Hematopoietic multipotent progenitor cell treated with erythropoietin and hydrocortisone succinate and interleukin-3 and kit ligand, for 6 days (in vitro differentiated cells): ENCODE measurements at places on chromosomes 16 and 17.
A peak's percentile ranks its signal among the peaks of the same experiment; 100 is the strongest.

DNA sequence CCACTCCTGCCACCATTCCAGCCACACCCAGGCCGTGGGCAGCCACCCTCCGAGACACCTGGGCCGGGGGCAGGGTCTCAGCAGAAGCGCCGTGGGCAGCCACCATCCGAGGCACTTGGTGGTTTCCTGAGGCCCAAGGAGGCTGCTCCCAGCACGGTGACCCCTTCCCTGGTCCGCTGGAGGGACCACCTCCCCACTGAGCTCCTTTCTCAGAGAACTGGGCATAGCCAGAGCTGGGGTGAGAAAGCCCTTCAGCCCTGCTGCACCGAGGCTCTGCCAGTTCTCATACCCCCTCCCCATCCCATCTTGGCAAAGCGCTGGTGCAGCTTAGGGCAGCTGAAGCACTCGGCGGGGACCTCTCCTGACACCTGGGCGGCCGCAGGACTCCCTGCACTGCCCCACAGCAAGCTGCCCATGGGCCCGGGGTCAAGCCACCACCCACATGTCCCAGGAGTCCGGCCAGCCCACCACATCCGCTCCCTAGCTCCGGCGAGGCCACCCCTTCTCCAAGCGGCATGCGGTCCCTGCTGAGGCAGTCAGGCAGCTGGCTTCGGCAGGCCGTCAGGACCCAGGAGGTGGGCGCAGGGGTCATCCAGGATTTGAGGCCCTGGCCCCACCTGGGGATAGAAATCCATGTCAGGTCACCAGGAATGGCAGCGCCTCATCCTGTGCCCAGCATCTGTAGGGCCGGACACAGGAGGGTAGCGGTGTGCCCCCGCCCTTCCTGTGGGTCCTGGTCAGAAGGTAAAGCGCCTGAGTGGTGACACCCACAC is 1.3 kb upstream of the CYBA start:
- DNase-seq: no peak

- DNase-seq: peak; percentile 47
Observed at GRCh38 chr17:39563476-39563875, 44.2 kb downstream of the NEUROD2 start.

GRCh38 chr17:64533784-64534183 is 27.0 kb downstream of the CEP95 start:
- DNase-seq: peak; percentile 50

- DNase-seq: no peak
Observed at GRCh38 chr16:55399911-55400310, 75.9 kb downstream of the IRX6 start.

GRCh38 chr17:17497845-17498520 is 1.8 kb upstream of the RASD1 start:
- DNase-seq: no peak

DNA sequence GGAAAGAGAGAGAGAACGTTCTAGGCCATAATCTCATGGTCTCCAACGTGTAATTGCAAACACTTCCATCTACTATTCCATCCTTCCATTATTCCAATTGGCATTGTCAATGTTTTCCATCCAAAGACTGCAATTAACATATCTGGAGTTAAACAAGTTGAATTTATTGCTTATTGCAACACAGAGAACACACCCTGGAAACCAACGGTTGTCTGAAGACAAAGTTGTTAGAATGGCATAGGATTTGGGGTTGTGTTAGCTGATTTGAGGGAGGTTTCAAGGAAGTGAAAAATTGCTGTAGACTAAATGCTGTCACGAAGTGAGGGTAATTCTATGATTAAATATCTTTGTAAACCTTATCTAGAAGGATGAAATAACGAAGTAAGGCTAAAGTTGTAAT is 178.8 kb downstream of the CNTNAP4 start:
- DNase-seq: no peak

DNA sequence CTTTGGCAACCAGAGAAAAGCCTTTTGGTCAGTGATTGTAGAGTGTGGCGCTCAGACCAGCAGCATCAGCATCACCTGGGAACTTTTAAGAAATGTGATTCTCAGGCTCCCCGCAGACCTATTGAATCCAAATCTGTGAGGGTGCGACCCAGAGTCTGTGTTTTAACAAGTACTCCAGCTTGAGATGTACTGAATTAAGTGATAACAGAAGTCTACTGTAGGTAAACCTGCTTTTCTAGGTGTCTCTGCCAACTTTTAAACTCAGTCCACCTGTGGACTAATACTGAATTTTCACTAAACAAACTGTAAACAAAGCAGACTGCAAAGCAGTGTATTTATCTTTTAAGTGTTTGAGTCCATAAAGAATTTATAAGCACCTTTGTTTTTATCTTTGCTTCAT is 43.6 kb downstream of the NUP93 start:
- no peak for DNase-seq

GRCh38 chr17:5248821-5249479 is 14.3 kb upstream of the SCIMP start:
- no peak for DNase-seq

DNA sequence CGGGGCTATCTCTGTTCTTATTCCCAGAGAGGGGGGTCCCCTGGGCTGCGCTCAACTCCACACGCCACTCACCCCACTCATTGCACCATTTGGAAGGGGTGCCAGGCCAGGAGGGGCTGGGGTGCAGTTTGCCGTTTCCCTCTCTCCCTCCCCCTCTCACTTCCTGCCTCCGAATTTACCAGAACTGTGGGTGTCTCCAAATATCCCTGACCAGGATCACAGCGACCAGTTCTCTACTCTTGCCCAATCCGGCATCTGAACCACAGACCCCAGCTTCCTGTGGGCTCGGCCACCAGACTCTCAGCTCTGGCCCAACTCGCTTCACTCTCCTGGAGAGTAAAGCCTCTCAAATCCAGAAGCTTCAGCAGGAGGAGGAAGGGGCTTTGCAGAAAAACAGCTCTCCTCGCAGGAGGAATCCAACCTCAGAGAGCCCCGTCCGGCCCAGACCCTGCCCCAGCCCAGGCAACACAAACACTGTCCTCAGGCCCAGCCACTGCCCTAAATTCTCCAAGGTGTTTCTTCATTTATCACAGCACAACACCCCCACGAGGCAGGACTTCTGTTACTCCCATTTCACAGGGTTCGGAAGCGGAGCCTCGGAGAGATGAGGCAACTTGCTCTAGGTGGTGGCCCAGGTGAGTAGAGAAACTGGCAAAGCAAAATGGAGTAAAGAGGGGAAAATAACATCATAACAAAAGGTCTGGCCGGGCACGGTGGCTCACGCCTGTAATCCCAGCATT is 423 bp upstream of the ASGR2 start:
- DNase-seq: peak; percentile 66

GRCh38 chr17:41697122-41697962 is 8.7 kb downstream of the EIF1 start:
- DNase-seq: peak; percentile 69

GRCh38 chr17:47834756-47835155 is 3.3 kb downstream of the LRRC46 start:
- DNase-seq: no peak

DNA sequence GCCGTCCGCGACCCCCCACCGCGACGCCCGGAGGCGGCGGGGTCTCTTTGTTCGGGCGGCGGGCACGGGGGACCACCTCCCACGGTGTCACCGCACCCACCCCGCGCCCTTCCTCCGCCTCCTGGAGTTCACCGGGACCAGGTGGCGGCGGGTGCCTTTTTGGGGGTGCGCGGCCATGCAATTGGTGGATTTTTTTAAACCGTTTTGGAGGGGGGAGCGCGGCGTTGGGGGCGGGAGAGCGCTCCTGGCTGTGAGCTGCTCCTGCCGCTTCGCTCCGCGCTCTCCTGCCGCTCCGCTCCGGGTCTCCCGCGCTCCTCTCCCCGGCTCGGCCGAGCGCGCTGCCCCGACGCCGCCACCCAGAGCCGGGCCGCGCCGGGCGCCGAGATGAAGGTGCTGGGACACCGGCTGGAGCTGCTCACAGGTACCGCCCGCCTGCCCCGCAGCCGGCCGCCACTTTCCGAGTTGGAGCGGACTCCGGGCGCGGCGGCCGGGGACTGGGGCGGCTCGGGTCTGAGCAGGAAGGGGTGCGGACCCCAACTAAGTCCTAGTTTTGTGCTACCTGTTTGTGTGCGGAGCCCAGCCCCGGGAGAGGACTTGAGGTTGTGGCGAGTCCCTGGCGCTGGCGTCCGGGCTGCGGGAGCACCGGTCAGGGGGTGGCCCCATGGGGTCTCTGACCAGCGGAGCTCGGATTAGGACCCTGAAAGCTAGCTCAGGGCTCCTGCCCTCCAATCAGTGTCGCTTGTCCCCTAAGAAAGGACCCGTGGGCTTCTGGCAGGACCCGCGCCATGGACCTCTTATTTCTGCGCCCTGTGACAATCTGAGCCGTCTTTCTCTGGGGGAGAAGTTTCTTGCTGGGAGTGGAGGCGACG is 35.7 kb upstream of the NDRG4 start:
- peak; percentile 7 for DNase-seq

DNA sequence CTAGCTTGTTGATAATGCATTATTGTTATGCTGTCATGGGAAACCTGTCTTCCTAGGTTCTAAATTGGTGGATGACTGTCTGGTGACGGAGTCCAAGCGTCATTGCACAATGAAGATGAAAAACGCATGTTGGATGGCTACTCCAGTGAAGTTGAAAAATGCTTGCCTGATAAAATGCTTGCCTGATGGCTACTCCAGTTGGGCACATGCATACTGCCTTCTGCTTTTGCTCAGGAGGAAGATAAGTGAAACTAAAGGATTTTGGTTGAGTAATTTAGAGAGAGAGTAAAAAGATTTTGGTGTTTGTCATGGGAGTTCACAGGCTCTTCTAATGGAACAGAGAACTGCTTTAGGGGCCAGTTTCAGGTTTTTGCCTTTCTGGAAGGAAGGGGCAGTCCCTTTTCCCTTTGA is 118.6 kb downstream of the PRKCA start:
- DNase-seq: no peak

GRCh38 chr17:36523113-36523512 is 11.6 kb downstream of the MYO19 start:
- DNase-seq: no peak

GRCh38 chr16:69013991-69014390 is 91.5 kb upstream of the HAS3 start:
- DNase-seq: no peak

DNA sequence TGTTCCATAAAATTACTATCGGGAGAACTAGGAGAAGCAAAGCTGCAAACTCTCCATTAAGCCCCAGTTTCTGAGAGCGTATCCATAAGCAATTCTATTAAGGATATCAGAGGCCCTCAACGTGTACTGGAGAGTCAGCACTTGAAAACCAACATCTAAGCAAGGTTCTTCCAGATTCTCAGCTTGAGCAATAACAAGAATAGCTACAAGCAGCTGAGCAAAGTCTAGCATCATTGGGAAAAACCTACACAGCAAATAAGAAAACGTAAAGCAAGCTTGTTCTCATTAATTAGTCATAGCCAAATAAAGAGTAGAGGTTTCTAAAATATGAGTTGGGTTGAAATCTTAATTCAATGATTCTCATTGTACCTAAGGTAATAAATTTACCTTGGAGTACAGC is 26.9 kb upstream of the COX10 start:
- DNase-seq: no peak

GRCh38 chr17:5838661-5839300 is 231.4 kb upstream of the WSCD1 start:
- DNase-seq: no peak

DNA sequence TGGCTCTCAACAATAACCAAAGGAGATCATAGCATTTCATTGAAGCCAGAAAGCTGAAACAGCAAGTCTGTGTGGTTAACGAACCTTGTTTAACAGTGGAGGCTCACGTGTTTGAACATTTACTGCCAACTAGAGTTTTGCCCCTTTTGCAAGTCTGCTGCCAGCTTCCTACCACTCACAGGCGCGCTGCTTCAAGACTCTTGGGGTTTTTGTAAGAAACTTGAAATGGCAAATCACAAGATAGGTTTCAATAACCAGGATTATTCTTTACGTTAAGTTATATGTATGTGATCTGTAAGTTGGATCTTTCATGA is 1.2 kb downstream of the SNTB2 start:
- peak; percentile 69 for DNase-seq

DNA sequence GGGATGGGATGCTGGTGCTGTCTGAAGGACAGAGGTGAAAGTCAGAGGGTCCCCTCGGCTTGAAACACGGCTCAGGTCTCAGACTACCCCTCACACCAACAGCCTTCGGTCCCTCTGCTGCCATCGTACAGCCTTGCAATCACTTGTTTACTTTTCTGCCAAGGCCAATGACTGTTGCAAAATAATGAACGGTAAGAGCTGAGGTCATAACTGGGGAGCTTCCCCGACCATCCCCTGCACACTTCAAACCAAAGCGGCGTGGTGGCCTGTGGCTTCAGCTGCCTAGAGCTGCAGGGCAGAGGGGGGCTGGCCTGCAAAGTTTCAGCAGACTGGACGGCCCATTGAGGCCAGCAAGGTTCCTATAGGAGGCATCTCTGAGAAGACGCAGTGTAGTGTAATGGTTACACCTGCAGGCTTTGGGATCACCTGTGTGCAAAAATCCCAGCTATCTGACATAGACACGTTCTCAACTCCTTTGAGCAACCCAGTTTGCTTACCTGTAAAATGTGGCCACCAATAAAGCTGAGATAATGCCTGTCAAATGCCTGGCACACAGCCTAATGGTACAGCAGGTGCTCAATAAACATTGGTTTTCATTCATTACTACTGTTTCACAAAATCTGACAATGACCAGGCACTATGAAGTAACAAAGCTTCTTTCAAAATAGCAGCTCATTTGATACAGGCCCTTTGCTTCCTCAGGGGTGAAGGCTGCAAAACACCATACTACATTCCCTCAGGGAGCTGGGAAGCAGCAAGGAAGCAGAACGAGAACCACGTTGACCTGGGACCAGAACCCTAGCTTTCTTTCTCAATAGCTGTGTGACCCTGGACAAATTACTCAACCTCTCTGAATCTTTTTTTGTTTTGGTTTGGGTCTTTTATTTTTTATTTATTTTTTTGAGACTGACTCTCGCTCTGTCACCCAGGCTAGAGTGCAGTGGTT is 5.0 kb downstream of the PAM16 start:
- DNase-seq: peak; percentile 52

DNA sequence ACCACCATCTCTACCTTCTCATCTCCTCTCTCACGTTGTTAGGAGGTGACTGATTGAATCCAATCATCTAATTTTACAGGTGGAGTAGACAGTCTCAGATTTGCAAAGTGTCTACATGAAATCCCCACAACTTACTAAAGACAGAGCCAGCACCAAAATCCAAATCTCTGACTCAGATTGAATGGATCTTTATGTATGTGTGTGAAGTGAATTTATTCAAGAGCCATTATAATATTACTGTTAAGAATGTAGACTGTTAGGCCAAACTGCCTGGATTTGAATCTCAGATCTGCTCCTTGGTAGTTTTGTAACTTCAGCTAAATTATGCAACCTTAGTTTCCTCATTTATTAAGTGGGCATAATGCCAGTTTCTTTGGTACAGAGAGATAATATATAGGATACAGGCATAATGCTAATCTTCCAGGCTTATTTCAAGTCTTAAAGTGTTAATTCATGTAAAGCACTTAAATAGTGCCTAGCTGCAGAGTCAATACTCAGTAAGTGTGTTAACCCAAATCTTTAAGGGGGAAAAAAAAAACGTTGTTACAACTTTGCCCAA is 12.7 kb downstream of the CNEP1R1 start:
- peak; percentile 83 for DNase-seq

- no peak for DNase-seq
Observed at GRCh38 chr16:15542734-15543347, 100.1 kb downstream of the MARF1 start.

GRCh38 chr16:17564856-17565255 is 94.1 kb upstream of the XYLT1 start:
- DNase-seq: no peak
